Inflammatory macrophage (primary cell): ENCODE measurements at places on chromosomes 2 and 18.
A peak's percentile ranks its signal among the peaks of the same experiment; 100 is the strongest.

DNA sequence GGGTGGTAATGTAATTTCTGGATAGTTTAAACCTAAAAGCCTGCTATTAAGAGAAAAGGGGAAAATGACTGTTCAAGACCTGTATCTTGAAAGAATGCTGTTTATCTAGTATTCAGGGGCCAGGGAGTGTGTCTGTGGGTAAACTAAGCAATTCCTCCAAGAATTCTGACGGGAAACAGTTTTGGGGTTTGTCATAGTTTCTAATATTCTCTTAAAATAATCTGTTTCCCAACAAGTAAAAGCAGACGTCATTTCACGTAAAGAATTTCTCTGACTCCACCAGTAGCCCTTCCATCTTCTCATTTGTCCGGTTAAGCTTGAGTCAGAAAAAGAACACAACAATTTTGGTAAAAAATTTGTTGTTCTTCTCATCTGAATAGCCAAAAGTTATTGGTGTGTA lies 232.1 kb upstream of the EPAS1 start:
- DNase-seq = no peak

DNA sequence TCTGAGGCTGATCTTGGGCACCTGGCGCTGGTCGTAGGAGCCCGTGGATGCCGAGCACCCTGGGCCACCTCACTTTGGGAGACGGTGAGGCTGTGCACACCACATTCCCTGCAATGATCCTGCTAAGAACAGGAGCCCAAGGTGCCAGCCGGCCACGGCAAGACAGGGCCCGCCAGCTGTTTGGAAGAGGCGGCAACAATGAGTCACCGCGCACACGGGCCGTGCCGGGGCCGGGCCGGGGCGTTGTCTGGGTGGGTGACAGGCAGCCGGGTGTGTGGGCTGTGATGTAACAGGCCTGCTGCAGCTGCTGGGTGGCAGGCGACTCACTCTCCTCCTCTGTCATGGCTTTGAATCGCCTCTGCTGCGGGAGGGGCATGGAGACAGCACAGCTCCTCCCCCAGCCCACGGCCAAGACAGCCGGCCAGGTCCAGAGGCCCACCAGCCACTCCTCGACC lies 49.7 kb upstream of the ODC1 start:
- peak; percentile 33 for DNase-seq

GRCh38 chr2:101872480-101872879 lies 119.3 kb upstream of the IL1R2 start:
- DNase-seq = no peak

- DNase-seq = no peak
These were observed 1.2 kb downstream of the M1AP start for GRCh38 chr2:74646834-74647482.

GRCh38 chr18:30730915-30731314 lies 311.6 kb downstream of the DSC3 start:
- no peak for DNase-seq

GRCh38 chr2:2732331-2733119 lies 401.4 kb upstream of the MYT1L start:
- DNase-seq = no peak

DNA sequence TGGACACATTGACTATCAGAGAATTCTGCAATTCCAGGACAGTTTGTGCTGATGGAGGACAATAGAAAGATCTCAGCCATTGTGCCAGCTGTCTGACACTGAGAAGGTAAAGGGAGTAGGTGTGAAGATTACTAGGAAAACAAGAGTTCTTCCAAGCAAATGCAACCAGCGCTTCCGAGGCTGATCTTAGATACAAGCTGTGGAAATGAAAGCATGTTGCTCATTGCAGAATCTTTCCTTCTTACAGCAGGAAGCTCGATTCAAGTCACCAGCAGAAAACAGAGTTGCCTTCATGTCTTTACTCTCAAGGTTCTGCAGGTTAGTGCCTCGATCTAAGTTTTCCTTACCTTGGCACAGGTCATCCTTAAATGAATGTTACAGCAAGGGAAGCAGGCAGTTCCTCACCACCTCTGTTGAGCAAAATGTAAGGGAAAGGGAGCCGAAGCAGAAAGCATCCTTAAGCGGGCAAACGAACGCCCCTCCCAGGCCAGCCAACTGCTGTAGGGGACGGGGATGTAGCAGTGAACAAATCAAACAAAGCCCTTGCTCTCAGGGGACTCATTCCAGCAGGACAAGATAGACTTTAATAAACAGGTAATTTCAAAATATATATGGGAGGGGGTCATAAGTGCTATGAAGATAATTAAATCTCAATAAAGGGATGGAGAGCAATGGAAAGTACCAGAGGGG lies 54.3 kb downstream of the MARCHF4 start:
- DNase-seq = no peak

DNA sequence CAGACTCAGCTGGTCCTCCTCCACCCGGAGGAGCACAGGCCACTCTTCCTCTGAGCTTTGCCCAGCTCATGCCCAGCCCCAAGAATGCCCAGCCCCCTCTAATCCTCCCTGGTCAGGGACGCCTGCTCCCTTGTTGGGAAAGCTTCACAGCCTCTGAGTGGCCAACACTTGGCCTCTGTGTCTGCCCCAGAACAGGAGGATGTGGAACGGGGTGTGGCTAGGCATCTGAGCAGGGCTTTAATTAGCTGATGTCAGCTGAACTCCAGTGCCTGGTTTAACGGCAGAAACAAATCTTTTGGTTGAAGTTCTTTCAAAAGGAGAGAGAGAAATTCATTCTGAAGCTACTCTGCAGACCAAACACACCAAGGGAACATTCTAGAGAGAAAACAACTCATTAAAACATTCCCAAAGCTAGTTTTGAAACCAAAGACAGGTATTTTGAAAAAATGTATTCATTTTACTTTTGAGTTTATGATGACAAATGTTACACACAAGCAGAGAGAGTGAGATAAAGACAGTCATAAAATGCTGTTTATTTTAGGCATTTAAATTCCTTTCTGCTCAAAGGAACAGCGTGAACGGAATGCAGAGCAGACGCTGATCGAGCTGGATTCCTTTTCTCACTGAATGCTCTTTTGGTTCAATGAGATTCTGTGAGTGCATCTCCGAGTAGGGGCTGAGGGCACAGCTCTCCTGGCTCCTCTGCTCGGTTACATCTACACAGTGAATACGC lies 63.8 kb downstream of the RTP5 start:
- no peak for DNase-seq

DNA sequence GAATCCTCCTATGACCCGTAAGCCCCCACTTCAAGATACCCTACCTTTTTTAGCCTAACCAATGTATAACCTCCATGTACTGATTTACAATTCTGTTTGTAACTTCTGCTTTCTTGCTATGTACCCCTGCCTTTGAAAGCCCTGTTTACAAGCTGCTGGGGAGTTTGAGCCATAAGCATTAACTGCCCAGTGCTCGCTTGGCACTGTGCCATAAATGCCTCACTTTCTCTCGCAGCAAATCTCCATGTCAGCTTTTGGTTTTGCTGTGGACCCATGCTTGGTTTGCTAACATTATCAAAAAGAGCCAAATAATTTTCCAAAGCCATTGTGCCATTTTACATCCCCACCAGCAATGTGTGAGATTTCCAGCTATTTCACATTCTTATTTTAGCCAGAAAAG lies 51.8 kb downstream of the TEX51 start:
- no peak for DNase-seq

- peak; percentile 39 for DNase-seq
These were observed 493.1 kb downstream of the SOCS6 start for GRCh38 chr18:70781860-70782453.

DNA sequence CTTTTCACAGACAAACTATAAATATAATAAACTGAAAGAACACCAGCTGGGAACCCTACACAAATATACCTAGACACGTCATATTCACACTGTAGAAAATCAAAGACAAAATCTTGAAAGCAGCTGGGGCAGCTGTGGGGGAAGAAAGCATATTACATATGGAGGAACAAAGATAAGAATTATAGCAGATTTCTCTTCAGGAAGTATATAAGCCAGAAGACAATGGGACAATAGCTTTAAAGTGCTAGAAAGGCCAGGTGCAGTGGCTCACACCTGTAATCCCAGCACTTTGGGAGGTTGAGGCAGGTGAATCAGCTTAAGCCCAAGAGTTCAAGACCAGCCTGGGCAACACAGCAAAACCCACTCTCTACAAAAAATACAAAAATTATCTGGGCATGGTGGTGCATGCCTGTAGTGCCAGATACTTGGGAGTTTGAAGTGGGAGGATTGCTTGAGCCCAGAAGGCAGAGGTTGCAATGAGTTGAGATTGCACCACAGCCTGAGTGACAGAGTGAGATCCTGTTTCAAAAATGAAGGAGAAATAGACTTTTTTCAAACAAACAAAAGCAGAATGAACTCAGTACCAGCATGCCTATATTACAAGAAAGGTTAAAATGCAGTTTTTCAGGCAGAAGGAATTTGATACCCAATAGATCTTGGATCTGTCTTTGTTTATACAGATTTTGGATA lies 26.8 kb upstream of the ERCC3 start:
- DNase-seq = peak; percentile 69

GRCh38 chr2:236664136-236664535 lies 94.5 kb downstream of the ACKR3 start:
- DNase-seq = no peak

GRCh38 chr18:66136039-66136438 lies 385.2 kb downstream of the CDH7 start:
- DNase-seq = no peak

DNA sequence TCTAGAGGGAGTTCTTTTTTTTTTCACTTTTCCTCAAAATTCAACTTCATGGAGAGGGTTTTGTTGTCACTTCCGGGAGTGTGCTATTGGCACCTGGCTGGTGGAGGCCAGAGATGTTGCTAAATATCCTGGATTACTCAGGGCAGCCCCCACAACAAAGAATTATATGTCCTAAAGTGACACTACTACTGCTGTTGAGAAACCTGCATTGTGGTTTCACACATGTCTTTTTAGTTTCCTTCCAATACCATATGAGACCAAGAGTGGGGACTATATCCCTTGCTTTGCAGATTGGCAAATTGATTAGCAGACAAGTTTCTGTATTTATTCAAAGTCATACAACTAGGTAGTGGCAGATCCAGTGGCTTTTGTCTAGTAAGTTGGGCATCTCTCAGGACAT lies 826.8 kb downstream of the TRIB2 start:
- DNase-seq = no peak

DNA sequence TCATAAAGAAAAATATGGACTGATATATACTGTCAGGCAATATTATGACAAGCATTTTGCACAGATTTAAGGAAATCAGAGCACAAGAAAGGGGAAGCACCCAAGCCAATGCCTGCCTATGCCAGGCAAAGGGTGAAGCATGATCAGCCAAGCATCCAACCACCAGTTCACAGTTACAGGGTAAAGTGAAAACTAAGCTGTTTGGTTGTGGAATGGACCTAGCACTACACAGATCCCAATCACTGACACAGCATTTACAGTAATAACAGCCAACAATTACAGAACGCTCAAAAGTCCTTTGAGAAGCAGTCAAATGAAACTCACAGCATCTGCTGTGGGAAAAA lies 90.3 kb downstream of the SP3 start:
- DNase-seq = peak; percentile 53

DNA sequence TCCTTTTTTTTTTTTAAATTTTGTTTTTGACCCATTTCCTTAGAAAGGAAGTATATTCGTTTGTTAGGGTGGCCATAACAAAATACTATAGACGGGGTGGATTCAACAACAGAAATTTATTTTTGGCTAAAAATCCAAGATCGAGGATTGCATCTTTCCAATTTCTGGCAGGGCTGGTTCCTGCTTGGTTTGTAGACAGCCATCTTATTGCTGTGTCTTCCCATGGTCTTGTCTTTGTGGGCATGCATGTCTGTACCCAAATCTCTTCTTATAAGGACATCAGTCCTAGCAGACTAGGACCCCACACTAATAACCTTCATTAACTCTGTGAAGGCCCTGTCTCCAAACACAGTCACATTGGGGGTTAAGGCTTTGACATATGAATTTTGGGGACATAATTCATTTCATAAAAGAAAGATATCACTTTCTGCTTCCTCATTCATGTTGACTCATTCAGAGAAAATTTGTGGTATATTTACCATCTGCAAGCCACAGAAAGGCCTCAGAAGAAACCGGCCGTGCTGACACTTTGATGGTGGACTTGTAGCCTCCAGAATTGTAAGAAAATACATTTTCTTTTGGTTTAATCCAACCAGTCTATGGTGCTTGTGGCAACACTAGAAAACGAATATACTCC lies 262.1 kb downstream of the LPIN1 start:
- no peak for DNase-seq

GRCh38 chr18:76953583-76954233 lies 131.4 kb downstream of the ZNF236 start:
- no peak for DNase-seq

DNA sequence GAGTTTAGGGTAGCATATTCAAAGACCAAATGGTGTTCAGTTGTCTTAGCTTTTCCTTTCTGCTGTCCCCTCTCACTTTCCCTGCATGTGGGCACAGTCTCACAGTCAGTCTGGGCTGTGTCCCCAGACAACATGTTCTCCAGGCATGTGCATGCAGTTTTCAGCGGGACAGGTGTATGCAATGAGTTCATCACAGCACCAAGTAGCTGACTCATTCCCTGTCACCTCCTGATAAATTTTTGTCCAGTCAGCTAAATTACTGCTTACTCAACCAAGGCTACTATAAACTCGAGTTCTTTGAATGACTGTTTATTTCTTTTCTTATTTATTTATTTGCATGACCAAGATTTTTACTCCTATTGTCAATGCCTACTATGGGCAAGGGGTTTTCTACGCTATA lies 148.8 kb upstream of the CDH19 start:
- no peak for DNase-seq

- peak; percentile 29 for DNase-seq
These were observed 104.6 kb upstream of the CTDP1 start for GRCh38 chr18:79574938-79575525.

DNA sequence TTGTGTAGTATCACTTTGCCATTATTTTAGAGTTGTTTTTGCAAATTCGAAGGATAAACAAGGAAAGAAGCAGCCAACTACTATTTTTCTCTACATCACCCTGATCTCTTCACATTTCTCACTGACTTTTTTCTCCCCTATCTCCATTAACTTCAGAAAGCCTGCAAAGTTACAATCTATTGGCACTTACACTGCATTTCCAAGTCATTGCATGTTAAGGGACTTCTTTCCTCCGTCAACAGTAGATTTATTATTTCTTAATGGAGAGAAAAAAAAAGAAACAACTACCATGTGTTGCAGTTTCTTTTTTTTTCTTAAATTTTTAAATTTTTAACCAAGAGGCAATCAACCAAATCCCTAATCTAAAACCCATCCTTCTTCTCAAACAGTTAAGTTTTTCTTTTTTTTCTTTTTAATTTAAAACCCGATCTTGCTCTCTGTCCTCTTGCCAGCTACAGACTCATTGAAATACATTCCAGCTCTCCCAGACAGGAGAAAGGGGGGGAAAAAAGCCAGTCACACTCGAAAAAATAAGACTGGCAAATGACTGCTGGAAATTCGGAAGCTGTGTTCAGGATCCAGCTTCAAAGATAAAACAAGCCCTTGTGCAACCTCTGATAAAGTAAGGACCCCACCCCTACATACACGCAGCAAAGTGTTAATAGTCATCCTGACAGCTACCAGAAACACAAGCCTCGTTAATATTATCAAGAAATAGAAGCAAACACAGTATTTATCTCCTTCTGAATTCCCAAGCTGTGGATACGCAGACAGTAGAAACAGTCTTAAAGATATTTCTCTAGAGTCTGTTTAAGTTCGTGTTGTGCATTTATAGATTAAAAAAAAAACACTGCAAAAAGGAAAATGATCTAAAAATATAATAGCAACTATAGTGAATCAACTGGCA lies 1.3 kb downstream of the LRRTM4 start:
- DNase-seq = no peak
